ENCODE measurements at places on chromosomes 5 and 9.

DNA sequence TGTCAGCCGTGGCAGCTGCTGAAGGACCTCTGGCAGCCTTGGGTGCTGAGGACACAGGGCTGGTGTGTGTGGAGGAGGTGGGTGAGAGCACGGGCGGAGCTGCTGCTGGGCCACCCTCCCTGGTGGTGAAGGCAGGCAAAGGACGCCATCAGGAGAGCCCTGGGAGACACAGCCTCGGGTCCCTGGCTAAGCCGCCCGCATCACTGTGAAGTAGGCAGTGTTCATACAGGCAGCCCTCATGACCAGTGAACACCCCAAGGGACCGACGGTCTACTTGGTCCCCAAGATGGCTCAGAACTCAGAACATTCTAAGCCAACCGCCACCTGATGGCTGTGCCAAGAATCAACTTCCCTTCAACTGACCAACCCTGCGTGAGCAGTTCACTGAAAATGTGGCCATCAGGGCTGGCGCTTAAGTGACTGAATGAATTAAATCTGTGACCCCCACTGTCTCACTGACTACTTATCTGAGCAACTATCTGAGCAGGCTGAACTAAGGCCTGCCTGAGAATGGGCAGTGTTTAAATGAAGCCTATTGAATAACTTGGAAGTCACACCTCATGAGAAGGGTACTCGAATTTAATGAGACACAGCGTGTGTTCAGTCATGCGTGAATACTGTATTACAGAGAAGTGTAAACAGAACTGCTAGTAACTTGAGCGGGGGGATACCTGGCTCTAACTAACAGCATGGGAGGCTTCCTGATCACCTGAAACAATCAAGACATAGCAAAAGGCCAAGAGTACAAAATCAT, 54.7 kb upstream of the SIMC1 start:
- DNase-seq, result no peak

DNA sequence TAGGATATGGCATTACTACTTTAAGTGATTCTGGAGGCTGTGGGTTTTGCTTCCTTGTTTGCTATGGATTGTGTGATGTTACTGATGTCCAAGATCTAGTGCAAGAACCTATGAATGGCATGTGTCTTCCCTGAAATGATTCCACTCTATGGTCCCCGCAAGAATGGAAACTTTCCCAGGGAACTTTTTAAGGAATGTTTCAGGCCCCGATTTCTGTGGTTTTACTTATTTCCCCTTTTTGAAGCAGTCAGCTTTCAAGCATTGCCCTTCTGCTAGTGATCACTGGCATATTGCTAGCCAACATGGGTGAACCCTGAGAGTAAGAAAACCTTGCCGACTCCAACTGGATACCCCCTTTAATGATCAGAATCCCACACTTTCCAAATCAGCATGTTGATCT, 26.6 kb upstream of the CD180 start:
- no peak for DNase-seq

DNA sequence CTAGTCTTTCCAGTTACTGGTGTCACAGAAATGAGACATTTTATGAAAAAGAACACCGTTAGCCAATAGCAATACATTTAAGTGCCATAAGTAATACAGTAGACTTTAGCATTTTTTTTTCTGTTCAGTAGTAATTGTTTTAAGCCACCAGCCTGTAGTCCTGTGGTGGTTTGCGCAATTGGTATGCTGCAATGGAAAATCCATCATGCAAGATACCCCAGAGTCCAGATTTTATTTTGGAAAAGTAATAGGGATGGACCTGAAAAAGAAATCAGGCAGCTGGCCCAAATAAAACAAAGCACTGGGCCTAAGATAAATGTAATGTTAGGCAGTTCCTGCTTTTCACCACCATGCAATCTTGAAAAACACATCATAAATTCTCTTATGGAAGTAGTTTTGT, 94.6 kb upstream of the RASGRF2 start:
- DNase-seq, result no peak

DNA sequence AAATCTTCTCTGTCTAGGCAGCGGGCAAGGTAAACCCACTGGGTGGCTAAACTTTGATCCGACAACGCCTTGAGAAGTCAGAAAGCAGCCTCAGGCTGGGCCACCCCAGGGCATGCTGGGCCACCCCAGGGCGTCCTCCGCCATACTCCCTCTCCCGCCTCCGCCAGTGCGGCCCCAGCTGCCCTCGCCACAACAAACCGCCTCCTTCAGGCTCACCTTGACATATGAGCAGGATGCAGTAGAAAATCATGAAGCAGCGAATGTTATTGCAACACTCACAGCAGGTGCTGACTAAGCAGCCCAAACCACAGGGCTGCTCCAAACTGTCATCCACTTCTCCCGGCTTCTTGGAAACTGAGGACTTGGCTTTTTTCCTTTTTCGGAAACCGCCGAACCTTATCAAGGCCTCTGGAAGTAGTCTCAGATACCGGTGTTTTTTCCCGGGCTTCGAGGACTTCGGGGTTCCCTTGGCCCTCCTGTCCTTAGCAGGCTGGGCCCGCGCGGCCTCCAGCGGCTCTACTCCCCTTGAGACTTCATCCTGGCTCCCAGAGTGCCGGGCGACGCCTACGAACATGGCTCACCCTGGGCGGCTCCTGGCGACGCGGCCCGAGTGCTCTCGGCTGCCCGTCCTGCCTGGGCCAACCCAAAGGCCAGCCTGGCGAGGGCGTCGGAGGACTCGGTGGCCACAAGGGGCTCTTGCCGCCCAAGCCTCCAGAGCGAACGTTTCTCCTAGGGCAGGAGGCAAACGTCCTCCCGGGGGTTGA, at the start of gene SLCO6A1:
SLCO6A1 (minus strand) TSS at position 731 of the 764 bp plus-strand sequence; CDS start at position 574, 157 bp downstream.
- no peak for DNase-seq

DNA sequence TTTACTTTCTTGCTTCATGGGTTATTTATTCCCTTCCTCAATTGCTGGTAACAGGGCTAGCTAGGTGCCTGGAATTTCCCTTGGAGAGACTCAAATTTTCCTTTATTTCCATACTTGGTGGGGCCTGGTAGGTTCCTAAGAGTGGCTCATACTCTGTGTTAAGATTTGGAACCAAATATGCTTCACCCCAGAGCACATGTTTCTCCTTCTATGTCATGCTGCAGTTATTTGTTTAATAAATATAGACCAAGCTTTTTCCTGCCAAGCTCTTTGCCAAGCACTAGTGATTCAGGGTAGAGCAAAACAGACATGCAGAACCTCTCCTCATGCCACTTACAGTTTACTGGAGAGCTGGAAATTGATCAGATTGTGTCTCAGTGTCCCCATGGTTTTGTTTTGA, 290.3 kb upstream of the SGCD start:
- DNase-seq, result no peak

DNA sequence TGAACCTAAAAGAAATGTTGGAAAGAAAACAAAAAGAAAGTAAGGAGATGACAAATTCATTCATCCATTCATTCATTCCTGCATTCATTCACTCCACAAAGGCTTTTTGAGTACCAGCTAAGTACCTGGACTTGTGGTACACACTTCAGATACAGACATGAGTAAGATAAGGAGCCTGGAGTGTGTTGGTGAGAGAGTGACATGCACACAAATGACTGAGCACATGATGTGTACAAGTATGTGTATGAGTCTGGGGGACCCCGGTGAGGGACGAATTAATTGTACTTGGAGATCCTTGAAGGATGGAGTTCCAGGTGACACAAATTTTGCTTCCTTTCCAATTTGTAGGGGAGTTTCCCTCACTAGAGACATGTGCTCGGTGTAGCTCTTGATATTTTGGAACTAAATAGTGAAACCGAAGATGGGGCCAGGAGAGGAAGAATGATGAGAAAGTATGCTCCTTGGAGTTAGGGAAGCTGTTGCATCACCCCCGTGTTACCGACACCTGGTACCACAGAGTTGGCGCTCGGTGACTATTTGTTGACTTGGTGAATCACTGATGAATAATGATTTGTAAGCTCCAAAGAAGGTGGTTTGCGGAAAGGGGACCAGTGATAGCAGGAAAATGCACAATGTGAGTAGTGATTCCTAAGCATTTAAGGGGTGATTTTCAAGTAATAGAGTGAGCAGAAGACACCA, 509.8 kb downstream of the CCDC171 start:
- DNase-seq, result peak; percentile 28

- DNase-seq, result no peak
Observed at GRCh38 chr5:126561908-126562307, 33.1 kb downstream of the ALDH7A1 start.

DNA sequence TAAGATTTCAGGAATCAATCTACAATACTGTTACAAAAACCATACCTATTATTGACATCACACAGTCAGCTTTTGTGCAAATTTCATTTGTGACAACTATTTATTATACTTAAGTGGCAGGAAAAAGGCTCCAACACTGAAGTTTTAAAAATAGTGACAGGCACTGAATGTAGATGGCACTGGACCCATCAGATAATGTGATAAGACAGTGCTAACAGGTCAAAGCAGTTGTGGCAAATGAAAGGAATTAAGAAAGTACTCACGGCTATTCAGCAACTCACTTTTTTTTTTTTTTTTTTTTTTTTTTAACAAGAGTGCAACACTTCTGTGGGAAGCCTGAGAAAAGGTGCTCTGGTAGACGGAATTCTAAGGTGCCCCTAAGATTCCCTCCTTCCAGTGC, 115.0 kb upstream of the MEF2C start:
- no peak for DNase-seq

- no peak for DNase-seq
Observed at GRCh38 chr9:124088476-124088837, 76.9 kb downstream of the LHX2 start.

GRCh38 chr9:34989946-34990635, 546 bp downstream of the DNAJB5 start:
- DNase-seq, result peak; percentile 62

DNA sequence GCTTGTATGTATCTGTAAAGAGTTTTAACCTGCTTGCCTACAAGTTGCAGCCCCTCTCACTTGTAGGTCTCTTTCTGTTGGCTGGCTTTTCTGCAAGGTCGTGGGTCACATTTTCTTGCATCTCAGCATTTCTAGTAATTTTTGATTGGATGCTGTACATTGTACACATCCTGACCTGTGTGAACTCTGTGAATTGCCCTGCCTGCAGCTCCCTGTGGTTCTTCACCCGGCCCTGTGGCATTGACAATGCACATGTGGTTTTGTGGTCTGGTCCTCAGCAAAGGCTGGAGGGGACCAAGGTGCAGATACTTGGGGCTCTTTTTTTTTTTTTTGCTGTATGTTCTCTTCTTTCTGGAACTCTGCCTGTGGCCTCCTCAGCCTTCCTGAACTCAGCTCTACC, 53.6 kb downstream of the WNK2 start:
- DNase-seq, result no peak

GRCh38 chr5:14467251-14467650, 114.3 kb upstream of the OTULINL start:
- no peak for DNase-seq

DNA sequence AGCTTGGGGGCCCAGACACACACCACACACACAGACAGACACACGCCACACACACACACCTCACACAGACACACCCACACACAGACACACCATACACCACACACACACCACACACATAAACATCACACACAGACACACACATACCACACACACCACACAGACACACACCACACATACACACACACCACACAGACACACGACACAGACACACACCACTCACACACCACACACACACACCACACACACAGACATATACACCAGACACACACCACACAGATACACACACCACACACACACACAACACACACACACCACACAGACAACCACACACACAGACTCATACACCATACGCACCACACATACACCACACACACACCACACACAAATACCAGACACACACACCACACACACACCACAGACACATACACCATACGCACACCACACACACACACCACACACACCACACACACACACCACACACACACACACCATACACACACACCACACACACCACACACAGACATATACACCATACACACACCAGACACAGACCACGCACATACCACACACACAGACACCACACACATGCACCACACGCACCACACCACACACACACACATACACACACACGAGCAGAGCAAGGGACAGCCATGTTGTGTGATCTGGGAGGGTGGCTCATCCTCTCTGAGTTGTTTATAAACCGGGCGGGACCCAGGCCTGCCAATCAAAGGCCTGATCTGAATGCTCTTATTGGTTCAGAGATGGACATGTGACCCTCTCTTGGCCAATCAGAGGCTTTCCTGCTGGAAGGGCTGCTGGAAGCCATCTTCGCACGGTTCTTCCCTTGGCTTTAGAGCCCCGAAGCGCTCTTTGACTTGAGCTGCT, 148.3 kb downstream of the GAPVD1 start:
- no peak for DNase-seq

DNA sequence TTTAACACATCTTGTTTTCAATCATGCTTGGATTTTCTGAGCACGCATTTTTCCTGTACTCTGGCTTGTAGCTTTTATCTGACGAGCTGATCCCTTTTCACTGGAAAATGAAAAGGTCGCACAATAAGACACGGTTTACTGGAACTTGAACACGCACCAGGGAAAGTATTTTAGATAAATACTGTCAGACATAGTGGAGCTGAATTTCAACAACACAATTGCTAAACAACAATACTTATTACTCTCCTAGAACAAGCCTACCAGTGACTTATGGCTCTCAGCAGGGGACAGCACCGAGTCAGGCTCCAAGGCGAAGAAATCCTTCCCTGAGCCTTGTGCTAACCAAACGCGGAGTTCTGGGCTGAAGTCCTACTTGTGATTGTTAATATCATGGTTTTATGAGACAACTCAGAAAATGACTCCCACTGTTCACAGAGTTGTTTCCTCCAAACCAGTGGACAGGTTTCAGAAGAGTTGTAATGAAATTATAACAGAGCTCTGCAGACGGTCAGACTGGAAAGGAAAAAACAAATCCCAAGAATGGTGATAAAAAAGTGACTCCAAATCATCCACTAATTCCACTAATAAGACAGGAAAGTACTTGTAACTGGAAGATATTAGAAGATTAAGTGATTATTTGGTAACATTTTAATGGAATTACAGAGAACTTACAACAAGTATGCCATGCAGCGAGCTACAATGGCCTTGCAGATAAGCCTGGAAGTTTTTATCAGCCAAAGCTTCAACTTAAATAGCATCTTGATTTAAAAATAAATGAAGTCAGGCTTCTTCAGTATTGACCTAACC, 359.6 kb downstream of the EBF1 start:
- DNase-seq, result no peak

- no peak for DNase-seq
Observed at GRCh38 chr5:43634621-43635020, 31.6 kb downstream of the NNT start.

DNA sequence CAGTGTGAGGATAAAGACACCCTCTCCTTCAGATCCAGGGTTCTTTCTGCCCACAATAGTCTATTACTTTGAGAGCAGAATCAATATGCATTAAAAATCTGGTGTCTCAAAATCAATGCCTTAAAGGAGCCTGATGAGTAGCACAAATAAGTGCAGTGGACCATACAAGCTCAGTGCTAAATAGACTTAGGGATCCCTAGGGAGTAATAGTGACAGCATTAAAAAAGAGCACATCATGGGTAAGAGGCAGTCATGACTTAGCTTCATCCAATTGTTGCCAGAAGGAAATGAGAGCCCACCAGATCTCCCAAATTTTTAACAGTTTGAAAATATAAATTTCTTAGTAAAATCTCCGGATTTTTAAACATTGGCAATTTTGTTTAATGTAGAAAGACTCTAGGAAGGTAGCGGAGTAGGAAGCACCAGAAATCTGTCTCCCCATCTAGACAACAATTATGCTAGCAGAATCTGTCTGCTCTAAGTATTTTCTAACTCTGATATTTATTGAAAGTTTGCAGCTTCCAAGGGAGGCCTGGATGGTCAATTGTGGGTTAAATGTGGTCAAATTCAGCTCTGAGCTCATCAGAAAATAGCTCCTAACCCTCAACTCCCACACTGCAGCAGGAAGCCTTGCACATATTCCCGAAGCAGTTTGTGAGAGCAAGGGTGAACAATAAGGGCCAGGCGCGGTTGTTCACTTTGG, 443.9 kb downstream of the TLE1 start:
- no peak for DNase-seq

GRCh38 chr5:161311965-161312364, 234.6 kb downstream of the GABRB2 start:
- DNase-seq, result no peak

Data from 8988T (cell line).